Upper lobe of left lung (tissue), 6 donors: ENCODE measurements at places on chromosomes 13 and 19. TPM values are rescaled to one million over a fixed set of nuclear protein-coding genes. Genes with fewer than 3 reads are reported as not detected.
A peak's percentile ranks its signal among the peaks of the same experiment; 100 is the strongest.

GRCh38 chr13:113329656-113330312, 32.7 kb downstream of the LAMP1 start:
- no peak overlapping the region for H3K27ac ChIP-seq
- H3K36me3 ChIP-seq = peaks cover 7% of the 10 kb centered on the region
- H3K4me1 ChIP-seq = no peaks in the 10 kb centered on the region
- H3K27me3 ChIP-seq = no peaks in the 10 kb centered on the region
- H3K4me3 ChIP-seq = no peak overlapping the region

DNA sequence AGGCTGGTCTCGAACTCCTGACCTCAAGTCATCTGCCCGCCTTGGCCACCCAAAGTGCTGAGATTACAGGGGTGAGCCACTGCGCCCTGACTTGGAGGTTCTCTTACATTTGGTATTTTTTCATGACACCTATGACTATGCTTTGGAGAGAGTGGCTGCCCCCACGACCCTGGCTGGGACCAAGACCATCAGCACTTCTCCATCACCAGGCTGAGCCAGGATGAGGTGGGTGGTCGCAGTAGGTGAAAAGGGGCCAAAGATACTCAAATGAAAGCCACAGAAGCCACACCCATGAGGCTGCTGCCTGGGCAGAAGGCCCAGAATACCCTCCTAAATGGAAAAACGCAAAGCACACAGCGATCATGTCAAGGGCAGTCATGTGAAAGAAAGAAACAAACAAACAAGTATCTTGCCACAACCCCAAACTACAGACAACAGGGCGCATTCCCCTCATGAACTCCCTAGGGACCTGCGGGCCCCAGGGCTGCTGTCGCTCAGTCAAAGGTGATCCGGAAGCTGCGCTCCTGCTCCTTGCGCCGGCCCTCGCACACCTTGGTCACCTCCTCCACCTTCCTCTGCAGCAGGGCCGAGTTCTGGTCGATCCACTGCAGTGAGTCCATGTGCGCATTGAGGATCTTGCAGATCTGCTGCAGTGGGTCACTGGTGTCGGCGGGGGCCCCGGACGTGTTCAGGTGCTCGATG, 11.2 kb upstream of the IL4I1 start:
- H3K36me3 ChIP-seq = peaks cover 46% of the 10 kb centered on the region
- H3K4me1 ChIP-seq = peaks cover 24% of the 10 kb centered on the region
- H3K27ac ChIP-seq = no peak overlapping the region
- H3K4me3 ChIP-seq = no peak overlapping the region

- H3K27me3 ChIP-seq = no peaks in the 10 kb centered on the region
- H3K4me1 ChIP-seq = peaks cover 14% of the 10 kb centered on the region
- peak; percentile 60 for DNase-seq
These were observed 33.2 kb upstream of the KATNAL1 start for GRCh38 chr13:30340331-30341250.

- no peak overlapping the region for H3K4me3 ChIP-seq
- H3K36me3 ChIP-seq = no peaks in the 10 kb centered on the region
These were observed 824.0 kb downstream of the PCDH9 start for GRCh38 chr13:66405908-66406802.

DNA sequence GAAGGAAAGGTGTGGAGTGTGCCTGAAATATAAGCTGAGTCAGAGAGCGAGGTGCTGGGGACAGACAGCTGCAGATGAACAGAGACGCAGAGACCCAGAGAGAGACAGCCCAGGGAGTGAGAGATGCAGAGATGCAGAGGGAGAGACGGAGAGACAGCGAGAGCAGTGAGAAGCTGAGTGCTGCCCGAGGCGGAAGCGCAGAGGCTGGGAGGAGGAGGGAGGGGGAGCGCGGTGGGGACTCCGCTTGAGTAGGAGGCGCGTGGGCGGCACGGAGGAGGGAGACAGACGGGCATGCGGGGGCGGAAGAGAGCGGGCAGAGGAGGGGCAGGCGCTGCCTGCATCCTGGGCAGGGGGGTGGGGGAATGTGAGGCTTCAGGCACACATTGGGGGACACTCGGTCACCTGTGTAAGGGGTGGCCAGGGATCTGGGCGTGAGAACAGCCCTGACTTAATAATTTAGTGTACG, 25.7 kb downstream of the SLC8A2 start:
- H3K27me3 ChIP-seq = peaks cover 54% of the 10 kb centered on the region
- no peaks in the 10 kb centered on the region for H3K36me3 ChIP-seq
- no peak overlapping the region for H3K27ac ChIP-seq

DNA sequence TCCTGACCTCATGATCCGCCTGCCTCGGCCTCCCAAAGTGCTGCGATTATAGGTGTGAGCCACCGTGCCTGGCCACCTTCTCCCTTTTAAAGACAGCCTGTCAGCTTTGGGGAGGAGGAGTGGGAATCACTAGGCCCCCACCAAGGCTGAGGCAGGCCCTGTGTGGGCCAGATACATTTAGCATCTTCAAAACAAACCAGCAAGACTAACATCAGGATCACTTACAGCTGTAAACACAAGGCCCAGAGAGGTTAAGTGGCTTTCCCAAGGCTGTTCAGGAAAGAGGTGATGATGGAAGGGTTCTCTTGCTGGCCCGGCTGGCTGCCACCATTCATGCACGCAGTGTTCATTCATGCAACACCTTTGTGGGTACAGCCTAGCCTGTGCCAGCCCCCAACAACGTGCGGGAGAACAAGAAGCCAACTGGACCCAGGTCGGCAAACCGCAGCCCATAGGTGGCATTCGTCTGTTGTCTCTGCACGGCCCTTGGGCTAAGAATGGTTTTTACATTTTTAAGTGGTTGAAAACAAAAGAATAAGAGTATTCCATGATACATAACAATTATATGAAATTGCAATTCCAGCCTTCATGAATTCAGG, 23.0 kb downstream of the IER2 start:
- peaks cover 33% of the 10 kb centered on the region for H3K4me1 ChIP-seq
- H3K27me3 ChIP-seq = no peaks in the 10 kb centered on the region
- H3K4me3 ChIP-seq = no peak overlapping the region
- H3K27ac ChIP-seq = peak overlapping the region; percentile 83

GRCh38 chr19:18021121-18021755, 13.3 kb downstream of the ARRDC2 start:
- peak overlapping the region; percentile 96 for H3K27ac ChIP-seq
- H3K36me3 ChIP-seq = no peaks in the 10 kb centered on the region
- no peaks in the 10 kb centered on the region for H3K27me3 ChIP-seq
- peak; percentile 88 for DNase-seq

DNA sequence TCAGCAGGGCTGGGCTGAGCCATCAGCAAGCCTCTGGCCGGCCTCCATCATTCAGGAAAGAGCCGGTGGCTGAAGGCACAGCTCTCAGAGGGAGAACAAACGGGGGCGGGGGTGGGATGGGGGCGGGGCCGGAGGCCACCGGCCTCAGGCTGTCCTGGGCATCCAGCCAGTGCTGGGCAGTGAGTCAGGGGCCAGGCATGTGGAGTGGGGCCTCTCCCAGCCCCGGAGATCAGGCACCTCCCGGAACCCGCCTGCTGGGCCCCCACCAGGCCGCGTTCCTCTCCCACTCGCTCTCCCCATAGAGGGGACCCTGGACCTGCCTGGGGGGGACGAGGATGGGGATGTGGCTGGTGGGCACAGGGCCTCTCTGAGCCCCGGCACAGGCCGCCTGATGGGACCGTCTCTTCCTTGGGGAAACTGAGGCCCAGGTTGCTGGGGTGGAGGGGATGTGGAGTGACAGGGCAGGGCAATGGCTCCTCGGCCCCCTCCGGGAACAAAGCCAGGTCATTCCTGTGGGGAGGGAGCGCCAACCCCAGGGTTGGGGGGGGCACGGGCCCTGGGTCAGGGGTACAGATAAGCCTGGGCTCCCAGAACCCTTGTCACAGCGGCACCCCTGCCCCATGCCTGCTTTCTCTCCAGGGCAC, 12.9 kb downstream of the SPC24 start:
- no peaks in the 10 kb centered on the region for H3K27me3 ChIP-seq
- peaks cover 70% of the 10 kb centered on the region for H3K4me1 ChIP-seq
- peak overlapping the region; percentile 94 for H3K27ac ChIP-seq
- peak; percentile 90 for DNase-seq
- H3K4me3 ChIP-seq = peak overlapping the region; percentile 21
- H3K36me3 ChIP-seq = no peaks in the 10 kb centered on the region

DNA sequence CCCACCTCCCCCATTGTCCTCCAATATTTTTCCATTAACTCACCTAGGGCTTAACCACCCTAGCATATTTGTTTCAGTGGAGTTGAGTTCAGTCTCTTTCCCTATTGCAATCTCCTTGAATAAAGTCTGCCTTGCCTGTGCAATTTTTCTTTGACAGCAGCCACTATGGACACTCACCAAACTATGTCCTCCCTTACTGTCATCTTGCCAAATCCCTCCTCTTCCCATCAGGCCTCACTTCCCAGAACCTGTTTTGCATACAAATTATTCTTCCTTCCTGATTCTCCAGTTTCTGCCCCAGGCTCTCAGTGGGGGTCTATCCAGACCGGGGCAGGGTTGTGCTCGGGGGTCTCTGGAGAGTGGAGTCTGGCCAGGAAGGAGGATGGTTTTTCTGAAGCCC, 2.2 kb upstream of the LYPD5 start:
- no peaks in the 10 kb centered on the region for H3K27me3 ChIP-seq
- peaks cover 3% of the 10 kb centered on the region for H3K4me1 ChIP-seq
- H3K4me3 ChIP-seq = no peak overlapping the region
- H3K36me3 ChIP-seq = no peaks in the 10 kb centered on the region
- no peak overlapping the region for H3K27ac ChIP-seq

DNA sequence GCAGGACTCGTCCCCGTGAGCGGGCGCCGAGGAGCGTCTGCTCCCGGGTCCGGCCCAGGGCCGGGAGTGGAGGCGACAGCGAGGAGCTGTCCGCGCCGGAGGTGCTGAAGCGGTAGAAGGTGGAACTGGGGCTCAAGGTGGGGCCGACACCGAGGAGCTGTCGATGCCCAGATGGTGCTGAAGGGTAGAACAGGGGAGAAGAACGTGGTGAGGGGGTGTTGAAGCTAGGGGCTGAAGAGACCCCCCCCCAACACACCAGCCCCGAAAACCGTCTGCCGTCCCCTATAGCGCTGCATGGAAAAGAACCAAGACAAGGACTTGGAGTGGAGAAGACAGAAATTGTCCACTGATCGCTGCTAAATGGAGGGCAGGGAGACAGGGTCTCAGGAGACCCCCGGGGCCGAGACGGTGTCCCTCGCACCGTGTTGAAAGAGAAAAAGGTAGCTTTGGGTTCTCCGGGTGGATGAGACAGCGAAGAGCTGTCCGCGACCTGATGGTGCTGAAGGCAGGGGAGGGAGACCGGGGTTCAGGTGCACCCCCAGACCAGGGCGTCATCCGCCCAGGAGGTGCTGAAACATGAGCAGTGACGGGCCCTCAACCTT, 7.1 kb upstream of the PDE4C start:
- H3K27ac ChIP-seq = no peak overlapping the region
- DNase-seq = peak; percentile 41
- no peak overlapping the region for H3K4me3 ChIP-seq
- H3K36me3 ChIP-seq = no peaks in the 10 kb centered on the region
- peaks cover 6% of the 10 kb centered on the region for H3K4me1 ChIP-seq

- H3K4me1 ChIP-seq = no peaks in the 10 kb centered on the region
- H3K36me3 ChIP-seq = no peaks in the 10 kb centered on the region
- DNase-seq = no peak
- no peak overlapping the region for H3K27ac ChIP-seq
These were observed 38.7 kb downstream of the BRCA2 start for GRCh38 chr13:32354040-32354439.

DNA sequence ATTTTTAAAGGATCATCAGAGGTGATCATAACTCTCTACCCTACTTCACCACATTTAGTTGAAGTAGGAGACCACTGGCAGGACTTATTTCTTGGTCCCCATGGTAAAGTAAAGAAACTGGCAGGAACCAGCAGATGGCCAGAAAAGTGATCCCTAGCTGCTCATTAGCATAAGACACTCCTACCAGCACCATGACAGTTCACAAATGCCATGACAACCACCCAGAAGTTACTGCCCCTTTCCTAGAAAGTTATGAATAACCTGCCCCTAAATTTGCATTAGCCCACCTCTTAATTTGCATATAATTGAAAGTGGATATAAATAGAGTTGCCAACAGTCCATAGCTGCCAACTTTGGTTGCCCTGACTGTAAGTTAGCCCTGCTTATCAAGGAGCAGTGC, 18.4 kb upstream of the RUBCNL start:
- no peak for DNase-seq
- H3K36me3 ChIP-seq = no peaks in the 10 kb centered on the region
- H3K27ac ChIP-seq = no peak overlapping the region

GRCh38 chr13:107329991-107330390, 762.1 kb upstream of the ARGLU1 start:
- no peaks in the 10 kb centered on the region for H3K4me1 ChIP-seq
- no peaks in the 10 kb centered on the region for H3K27me3 ChIP-seq
- no peak for DNase-seq
- H3K4me3 ChIP-seq = no peak overlapping the region
- H3K36me3 ChIP-seq = no peaks in the 10 kb centered on the region
- H3K27ac ChIP-seq = no peak overlapping the region

GRCh38 chr19:35848919-35849505, 3.3 kb downstream of the NPHS1 start:
- H3K36me3 ChIP-seq = no peaks in the 10 kb centered on the region
- peaks cover 11% of the 10 kb centered on the region for H3K4me1 ChIP-seq
- no peaks in the 10 kb centered on the region for H3K27me3 ChIP-seq
- H3K27ac ChIP-seq = no peak overlapping the region
- no peak for DNase-seq
- no peak overlapping the region for H3K4me3 ChIP-seq

DNA sequence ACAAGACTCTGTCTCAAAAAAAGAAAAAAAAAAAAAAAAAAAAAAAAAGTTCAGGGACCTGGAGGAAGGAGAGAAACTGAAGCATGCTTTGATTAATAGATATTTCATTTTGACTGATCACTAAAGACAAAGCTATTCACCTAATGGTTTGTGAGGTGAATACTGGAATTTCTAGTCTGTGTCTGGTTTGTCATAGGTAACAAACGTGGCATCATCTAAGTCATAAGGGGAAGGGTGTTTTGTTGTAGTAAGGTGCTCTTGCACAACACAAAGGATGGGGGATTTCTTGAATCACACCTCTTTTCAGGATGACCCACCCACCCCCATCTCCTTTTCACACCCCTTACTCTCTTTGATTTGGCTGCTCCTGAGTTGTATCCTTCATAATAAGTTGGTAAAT, 13.8 kb upstream of the ZNF69 start:
- no peak overlapping the region for H3K4me3 ChIP-seq
- no peaks in the 10 kb centered on the region for H3K36me3 ChIP-seq
- no peak overlapping the region for H3K27ac ChIP-seq

GRCh38 chr19:2636897-2637683, 65.4 kb downstream of the GNG7 start:
- H3K27ac ChIP-seq = peak overlapping the region; percentile 99
- peak overlapping the region; percentile 23 for H3K4me3 ChIP-seq
- DNase-seq = peak; percentile 73
- no peaks in the 10 kb centered on the region for H3K36me3 ChIP-seq
- peaks cover 54% of the 10 kb centered on the region for H3K4me1 ChIP-seq

The COMMD6 gene
- total RNA-seq = 54.4 TPM

The KIR2DL4 gene
- total RNA-seq = 0.20 TPM

The IZUMO2 gene
- total RNA-seq = not detected

The FXYD1 gene
- total RNA-seq = 38.9 TPM

The SIGLEC5 gene
- not detected for total RNA-seq

The ADGRE3 gene
- total RNA-seq = 2.4 TPM

The SPINT2 gene
- 192 TPM for total RNA-seq

The ANGPTL4 gene
- 27.7 TPM for total RNA-seq
